ENCODE measurements at places on chromosomes 3 and 15.

- DNase-seq = no peak
These were observed 2.9 kb downstream of the NAA50 start for GRCh38 chr3:113743006-113743630.

DNA sequence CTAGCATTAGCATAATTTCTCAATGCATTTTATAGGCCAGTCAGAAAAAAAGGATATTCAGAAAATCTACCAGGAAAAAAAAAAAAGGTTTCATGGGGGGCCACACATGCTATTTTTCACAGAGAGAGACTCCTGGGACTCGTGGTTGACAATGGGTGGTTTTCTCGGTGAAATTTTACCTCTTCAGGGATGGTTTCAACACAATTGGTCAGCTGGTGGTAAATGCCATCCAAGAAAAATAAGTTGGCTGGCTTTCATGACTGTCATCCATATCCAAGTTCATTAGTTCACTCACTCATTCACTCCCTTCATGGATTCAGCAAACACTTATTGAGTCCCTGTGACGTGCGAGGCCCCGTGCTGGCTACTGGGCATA lies 217.3 kb downstream of the SHQ1 start:
- DNase-seq = no peak

- no peak for DNase-seq
These were observed 309.9 kb upstream of the RASGRP1 start for GRCh38 chr15:38874464-38874863.

GRCh38 chr3:127531821-127532220 lies 58.7 kb downstream of the TPRA1 start:
- no peak for DNase-seq

DNA sequence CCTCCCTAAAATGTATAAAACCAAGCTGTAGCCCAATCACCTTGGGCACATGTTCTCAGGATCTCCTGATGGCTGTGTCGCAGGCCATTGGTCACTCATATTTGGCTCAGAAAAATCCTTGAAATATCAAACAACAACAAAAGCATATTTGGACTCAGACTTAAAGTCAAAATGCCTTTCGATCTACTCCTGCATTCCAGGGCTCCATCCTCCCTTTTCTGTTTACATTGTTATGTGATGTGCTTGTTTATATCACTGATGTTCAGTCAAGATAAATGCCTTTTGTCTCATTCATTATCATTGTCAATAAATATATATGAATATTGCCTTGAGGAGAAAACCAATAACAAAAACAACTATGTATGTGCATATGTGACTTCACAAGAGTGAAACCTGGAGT lies 31.7 kb downstream of the HGD start:
- no peak for DNase-seq

GRCh38 chr3:159126261-159127020 lies 324.6 kb downstream of the MFSD1 start:
- no peak for DNase-seq

DNA sequence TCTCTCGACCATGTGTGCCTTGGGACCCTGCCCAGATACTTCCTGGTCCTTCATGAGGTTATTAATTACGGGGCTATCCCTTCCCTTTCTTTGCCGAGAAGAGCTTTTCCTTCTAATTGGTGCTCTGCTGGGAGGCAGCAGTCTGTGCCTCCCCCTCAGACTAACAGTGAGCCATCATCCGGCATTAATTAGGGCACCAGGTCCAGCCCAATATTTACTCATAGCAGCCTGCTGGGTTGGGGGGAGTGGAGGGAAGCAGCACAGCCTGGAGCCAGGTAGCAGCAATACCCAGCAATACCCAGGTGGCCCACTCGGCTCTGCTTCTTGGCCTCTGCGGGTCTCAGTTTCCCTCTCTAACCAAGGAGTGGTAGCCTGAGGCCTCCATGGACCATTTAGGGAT lies 20.1 kb downstream of the CACNA2D2 start:
- no peak for DNase-seq

DNA sequence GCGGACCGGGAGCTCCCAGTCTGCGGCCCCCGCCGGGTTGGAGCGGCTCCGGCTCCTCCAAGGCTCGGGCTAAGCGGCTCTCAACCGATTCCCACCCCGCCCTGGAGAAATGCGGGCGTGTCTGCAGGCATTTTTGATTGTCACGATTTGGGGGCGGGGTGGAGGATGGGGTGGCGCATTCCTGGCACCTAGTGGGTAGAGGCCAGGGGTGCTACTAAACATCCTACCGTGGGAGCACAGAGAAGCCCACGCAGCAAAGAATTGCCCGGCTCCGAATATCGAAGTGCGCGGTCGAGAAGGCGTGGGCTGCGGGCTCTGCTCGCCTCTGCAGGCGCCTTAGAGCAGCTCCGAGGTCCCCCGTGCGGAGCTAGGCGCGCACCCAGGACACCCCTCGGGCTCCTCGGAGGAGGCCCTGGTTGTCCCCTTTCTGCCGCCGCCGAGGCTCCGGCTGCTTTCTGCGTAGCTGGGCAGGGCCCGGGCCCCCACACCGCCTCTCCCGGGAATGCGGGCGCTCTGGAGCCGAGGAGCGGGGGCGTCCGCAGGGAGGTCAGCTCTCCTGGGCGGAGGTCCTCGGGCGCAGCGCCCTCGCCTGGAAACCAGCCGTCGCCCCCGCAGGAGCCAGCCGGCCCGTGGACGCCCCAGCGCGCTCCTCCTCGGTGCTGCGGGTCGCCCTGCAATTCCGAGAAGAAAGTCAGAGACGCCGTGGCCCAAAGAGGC lies 16.5 kb upstream of the LAMP3 start:
- DNase-seq = no peak

GRCh38 chr3:43400167-43400566 lies 113.8 kb downstream of the SNRK start:
- DNase-seq = no peak

DNA sequence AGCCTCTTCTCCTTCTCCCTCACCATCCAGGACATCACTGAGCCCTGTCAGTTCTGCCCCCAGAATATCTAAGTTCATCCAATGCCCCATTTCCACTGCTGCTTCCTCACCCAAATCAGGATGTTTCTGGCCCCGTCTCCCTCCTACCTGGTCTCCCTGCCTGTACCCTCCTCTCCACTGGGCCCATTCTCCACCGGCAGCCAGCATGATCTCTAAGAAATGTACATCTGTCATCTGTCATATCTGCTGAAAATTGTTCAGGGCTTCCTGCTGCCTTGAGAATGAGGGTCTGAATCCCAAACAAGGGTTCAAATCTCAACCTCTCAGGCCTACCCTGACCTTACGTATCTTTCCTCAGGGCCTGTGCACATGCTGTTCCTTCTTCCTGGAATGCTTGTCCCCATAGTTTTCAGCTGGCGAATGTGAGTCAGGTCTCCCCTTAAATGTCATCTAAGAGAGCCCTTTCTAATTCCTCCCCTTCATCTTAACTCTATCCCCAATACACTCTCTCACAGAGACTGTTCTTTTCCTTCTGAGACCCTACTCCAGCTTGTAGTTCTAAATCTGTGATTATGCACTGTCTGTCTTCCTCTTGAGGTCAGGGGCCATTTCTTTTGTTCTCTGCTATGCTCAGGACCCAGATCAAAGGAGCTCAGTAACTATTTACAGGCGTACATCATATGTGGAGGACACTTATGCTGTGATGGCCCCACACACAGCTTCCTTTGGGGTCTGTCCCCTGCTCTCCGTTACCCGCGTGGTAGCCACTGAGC lies 40.8 kb downstream of the SMAD3 start:
- no peak for DNase-seq

DNA sequence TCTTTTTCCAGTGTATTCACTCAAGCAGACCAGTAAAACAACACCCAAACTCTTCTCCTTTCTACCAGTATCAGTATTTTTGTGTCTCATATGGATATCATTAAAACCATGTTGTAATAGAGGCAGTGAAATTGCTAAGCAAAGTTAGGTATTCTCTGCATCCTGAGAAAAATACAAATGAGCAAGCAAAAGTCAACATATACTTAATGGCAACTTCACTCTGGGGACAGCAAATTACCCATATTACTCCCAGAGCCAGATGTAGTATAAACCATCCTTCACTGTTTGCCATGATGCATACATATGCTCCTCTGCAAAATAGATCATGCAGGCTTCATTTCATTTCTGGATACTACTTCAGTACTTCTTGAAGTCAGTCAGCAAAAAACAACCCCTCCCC lies 22.1 kb downstream of the UBA5 start:
- no peak for DNase-seq

DNA sequence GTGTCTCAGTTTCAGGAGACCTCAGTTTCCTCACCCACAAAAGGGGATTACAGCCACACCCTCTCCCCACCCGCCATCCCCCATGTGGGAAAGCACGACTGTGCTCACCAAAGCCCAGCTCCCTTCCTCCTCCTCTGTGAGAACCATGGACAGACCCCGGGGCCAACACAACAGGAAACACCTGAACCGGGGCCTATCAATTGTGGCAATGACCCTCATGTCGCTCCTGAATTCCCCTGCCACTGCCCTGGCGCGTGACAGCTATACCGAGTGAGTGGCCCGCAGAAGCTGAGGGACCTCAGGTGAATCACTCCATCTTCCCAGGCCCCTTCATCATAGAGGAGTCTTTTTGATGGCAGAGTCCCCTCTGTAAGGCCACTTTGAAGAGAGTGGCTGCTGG lies 28.6 kb downstream of the PLEKHO2 start:
- DNase-seq = no peak

DNA sequence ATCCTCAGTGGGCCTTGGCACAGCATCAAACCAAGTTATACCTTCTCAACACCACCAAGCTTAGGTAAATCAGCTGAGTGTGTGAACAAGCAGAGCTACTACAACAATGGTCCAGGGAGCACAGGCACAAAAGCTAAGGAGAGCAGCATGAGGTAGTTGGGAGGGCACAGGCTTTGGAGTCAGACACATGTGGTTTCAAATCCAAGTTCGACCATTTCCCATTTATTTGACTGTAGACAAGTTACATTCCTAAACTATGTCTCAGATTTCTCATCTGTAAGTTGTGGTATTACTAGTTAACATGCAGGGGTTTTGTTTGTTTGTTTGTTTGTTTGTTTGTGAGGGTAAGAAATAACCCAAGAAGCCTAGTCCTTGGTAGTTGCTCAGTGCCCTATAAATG lies 46.9 kb downstream of the MLH1 start:
- DNase-seq = no peak

- DNase-seq = no peak
These were observed 60.6 kb upstream of the RYK start for GRCh38 chr3:134311265-134311664.

DNA sequence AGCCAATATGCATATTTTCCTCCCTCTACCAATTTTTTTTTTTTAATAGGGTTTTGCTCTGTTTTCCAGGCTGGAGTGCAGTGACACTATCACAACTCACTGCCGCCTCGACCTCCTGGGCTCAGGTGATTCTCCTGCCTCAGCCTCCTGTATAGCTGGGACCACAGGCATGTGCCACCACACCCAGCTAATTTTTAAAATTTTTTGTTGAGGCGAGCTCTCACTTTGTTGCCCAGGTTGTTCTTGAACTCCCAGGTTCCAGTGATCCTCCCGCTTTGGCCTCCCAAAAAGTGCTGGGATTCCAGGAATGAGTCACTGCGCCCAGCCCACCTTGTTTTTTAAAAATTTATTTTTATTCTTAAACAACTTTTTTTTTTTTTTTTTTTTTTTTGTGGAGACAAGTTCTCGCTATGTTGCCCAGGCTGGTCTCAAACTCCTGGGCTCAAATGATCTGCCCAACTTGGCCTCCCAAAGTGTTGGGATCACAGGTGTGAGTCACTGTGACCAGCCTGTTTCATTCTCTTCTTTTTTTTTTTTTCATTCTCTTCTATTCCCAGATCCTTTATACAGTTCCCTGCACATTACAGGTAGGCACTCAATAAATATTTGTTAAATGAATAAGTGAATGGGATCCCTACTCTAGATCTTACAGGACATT lies 40.5 kb upstream of the PIK3CB start:
- no peak for DNase-seq

- no peak for DNase-seq
These were observed 21.6 kb downstream of the CPN2 start for GRCh38 chr3:194329583-194329965.

DNA sequence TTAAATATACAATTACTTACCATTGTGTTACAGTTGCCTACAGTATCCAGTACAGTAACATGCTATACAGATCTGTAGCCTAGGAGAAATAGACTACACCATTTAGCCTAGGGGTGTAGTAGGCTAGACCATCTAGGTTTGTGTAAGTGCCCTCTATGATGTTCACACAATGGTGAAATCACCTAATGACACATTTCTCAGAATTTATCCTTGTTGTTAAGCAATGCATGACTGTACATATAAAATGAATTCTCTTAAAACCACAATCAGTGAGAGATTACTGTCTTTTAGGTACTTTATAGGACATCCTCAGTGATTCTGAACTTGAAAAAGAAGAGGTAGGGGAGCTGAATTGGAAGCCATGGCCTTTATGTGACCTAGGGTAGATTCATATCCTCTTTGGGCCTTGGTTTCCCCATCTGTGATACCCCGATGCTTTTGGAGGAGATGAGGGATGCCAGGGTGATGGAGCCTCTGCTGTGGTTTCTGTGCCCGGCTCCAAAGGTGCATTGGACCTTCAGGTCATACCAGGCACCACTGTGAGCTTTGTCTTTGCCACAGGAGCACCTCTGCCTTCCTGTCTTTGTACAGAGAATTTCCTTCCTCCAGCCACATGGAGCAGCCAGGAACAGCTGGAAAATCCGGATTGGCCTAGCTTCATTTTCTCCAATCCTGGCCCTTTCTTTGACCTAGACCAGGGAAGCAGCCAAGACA lies 51.9 kb upstream of the FLNB start:
- no peak for DNase-seq

- no peak for DNase-seq
These were observed 262.9 kb downstream of the CTNNB1 start for GRCh38 chr3:41462103-41462691.
